T-helper 2 cell treated with Interferon-gamma antibody and Interleukin-4, amounts not matched to agents 5 μg/mL and 100 μg/mL, for 36 hours (primary cell): ENCODE measurements at places on chromosomes 11 and 22.
A peak's percentile ranks its signal among the peaks of the same experiment; 100 is the strongest.

GRCh38 chr11:61752117-61752924 is at the start of gene MYRF:
Gene MYRF (plus strand): TSS chr11:61752636. CDS start chr11:61752745, 109 bp downstream.
- DNase-seq, result peak; percentile 66

- peak; percentile 21 for DNase-seq
Measured at GRCh38 chr11:86637988-86638387, 34.4 kb downstream of the ME3 start.

DNA sequence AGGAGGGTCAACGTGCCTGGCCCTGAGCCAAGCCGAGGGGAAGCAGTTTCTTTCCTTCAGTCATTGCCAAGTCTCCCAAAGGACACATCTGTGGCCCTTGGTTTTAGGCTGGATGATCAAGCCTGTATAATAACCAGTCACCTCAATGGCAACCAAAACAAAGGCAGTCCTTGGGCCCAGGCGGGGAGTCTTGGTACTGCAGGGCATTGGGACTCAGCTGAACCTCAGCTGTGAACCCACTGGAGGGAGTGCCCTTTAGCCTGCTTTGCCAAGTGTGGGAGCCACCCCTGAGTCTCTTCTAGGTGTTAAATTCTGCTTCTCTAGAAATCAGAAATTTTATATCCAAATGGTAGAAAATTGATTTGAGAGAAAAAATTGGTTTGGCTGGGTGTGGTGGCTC is 36.9 kb downstream of the CPT1A start:
- no peak for DNase-seq

- DNase-seq, result no peak
Measured at GRCh38 chr22:26435327-26436093, 6.5 kb downstream of the ASPHD2 start.

DNA sequence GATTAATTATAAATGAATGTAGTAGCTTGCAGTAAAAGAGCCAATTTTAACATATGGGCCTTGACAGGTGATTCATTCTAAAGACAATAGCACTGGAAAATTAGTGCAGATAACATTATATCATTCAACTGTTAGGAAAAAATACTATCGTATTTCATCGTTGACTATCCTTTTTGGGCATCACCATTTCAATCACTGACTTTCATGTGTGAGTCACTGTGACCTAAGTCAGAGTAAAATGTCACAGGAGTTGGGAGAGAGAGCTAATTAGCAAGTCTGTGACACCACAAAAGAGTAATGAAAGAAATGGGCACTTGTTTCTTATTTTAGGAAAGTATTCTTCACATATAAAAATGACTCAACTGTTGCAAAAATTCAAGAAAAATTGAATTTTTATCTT is 253.8 kb upstream of the CNTN5 start:
- no peak for DNase-seq

GRCh38 chr11:17915500-17916143 is 97.2 kb downstream of the SERGEF start:
- peak; percentile 7 for DNase-seq

DNA sequence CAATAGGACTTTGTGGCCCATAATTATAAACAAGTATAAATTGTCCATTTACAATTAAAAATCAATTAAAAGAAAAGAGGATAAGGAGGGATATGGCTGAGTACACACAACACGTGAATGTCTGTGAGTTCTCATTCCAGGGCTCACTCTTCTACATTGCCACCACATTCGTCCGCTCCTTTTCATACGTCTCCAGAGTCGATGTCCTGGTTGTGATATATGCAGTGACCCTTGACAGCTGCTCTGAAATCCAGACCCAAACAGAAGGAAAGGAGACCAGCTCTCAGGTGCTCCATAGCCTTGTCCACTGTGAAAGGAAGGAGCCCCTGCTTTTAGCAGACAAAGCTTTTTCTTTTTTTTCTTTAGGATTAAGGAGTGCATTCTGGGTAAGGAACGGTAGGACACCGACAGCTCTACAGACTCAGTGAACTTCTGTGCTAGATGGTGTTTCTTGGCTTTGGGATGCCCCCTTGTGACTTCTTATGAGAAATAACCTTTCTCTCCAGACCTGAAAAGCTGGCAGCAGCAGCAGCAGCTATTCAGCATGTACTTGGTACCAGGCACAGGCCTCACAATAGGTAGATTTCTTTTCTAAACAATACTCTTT is 19.7 kb upstream of the DNAJB13 start:
- no peak for DNase-seq

GRCh38 chr11:72673943-72674828 is at the start of gene PDE2A:
Gene PDE2A (minus strand): TSS chr11:72674422. CDS start chr11:72674207, 215 bp downstream.
- no peak for DNase-seq

- no peak for DNase-seq
Measured at GRCh38 chr11:68961245-68961644, 19.5 kb downstream of the MRGPRD start.

- DNase-seq, result no peak
Measured at GRCh38 chr11:117702946-117703598, 93.9 kb downstream of the DSCAML1 start.

- peak; percentile 61 for DNase-seq
Measured at GRCh38 chr11:117843666-117844484, 19.3 kb upstream of the FXYD2 start.

GRCh38 chr11:113375402-113375801 is 12.2 kb upstream of the ANKK1 start:
- DNase-seq, result no peak

DNA sequence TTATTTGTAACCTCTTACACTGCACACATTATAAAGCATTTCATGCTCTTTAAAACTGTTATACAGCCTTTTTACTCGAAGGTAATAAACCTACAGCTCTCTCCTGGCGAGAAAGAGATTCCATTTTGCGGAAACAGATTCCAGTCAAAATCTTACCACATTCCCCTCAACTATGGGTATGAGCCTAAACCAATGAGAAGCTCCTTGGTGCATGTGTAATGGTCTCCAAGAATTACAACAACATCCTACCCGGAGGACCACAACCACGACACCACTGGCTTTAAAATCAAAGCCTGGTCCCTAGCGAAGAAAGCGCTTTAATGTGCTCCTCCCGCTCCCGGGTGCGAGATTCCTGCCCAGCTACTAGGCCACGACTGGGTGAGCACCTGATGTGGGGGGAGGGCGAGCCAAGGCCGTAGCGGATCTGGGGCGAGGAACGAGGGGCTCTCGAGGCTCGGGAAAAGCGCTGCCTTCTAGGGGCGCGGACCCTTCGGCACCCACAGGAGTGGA is 821 bp downstream of the CELF1 start:
- DNase-seq, result no peak

DNA sequence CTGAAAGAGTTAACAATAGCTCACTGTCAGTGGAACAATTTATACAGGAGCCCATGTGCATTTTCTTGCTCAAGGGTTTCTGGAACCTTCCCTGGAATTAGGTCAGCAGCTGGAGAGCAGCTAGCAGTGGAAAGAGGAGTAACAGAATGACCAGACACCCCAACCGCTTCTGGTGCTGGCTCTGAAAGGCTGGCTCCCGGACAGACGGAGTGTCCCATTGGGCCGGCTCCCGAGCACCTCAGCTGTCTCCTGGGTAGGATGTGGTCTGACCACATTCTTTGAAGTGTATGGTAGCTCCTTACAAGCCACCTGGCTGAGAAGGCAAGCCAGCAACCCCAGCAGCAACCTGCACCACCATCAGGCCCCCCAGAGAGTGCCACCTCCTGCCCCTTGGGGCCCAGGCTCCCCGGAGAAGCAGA is 44.7 kb downstream of the ABTB2 start:
- no peak for DNase-seq

- no peak for DNase-seq
Measured at GRCh38 chr22:50605613-50606074, 5.1 kb downstream of the MAPK8IP2 start.

DNA sequence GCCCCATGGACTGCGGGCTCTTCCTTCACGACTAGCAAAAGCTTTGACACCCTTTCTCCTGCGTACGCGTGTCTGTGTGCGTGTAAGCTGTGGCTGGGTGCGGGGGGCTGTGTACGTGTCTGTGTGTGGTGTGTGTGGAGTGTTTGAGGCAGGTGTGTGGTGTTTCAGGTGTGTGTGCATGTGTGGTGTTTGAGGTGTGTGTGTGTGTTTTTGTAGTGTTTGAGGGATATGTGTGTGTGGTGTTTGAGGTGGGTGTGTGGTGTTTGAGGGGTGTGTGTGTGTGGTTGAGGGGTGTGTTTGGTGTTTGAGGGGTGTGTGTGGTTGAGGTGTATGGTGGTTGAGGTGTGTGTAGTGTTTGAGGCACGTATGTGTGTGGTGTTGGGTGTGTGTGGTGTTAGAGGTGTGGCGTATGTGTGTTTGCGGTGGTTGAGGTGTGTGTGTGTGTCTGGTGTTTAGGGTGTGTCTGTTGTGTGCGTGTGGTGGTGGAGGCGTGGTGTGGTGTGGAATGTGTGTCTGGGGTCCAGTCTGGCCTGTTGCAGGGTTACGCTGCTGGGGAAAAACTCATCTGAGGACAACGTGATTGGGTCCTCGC is 687 bp upstream of the ARSA start:
- DNase-seq, result no peak

DNA sequence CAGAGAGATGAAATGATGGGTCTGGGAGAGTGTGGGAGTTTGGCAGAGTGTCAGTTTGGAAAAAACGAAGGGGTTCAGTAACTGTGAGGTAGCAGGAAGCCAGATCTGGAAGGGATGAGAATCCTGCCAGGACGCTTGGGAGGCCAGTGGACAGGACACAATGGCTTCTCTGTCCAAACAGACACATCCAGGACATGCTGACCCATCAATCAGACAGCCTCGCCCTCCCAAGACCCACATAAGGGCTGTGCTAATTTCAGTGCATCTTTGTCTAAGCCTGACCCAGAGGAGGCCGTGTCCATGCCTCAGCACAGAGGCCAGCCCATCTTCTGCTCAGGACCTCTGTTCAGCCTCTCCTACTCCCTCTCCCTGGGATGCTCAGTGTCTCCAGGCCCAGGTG is 576.5 kb upstream of the B3GAT1 start:
- DNase-seq, result no peak

GRCh38 chr11:120718171-120718570 is 206.6 kb downstream of the GRIK4 start:
- DNase-seq, result no peak

DNA sequence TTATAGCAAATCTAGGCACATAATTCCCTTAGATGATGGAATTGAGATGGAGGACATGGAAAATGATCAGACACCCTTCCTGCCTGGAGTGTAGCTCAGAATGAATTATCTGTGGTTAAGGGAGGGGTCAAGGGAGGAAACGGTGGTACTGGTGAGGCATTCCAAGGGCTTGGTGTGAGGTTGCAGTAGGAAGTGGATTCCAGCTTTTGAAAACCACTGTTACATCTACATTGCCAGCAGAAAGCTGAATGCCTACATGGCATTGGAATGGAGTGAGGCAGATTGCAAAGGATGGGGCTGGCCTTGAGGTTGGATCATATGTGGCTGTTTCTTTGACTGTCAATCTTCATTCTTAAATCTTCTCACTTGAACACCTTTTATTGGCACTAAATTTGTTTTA is 684.4 kb downstream of the NTM start:
- no peak for DNase-seq

DNA sequence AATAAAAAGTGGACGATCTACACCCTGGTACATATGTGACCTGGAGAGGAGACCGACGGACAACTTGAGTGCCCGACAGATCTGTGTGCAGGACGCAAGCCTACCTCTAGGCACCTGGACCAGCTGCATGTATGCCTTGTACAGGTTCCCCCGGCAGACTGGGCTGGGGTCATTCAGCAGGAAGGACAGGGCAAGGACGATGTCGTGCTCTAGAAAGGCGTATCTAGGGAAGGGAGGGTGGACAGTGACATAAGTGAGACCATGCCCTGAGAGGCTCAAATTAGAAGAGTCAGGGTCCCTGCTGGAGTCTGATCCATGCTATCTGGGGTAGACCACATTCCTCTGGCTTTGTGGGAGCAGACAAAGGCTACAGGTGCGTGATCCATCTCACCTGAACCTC is 7.9 kb downstream of the RSPH14 start:
- DNase-seq, result no peak

GRCh38 chr11:126863294-126863997 is 137.1 kb downstream of the KIRREL3 start:
- DNase-seq, result no peak

- DNase-seq, result no peak
Measured at GRCh38 chr11:67776852-67777520, 102.6 kb upstream of the ALDH3B2 start.

DNA sequence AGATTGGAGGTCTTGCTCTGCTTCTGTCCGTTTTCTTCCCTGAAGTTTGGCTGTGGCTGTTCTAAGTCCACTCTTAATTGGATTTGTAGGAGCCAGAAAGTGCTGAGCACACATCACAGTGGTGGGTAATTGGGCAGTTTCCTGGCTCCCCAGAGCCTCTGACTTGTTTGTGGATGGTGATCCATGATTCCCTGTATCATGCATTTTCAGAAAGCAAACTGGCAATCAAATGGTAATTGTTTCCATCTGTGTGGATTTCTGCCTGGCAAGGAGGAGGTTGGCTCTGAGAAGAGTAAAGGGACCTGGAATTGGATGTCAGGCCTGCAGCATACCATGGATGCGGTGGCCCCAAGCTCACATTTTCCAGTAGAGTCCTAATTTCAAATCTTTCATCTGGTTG is 49.5 kb downstream of the PPFIBP2 start:
- DNase-seq, result no peak

DNA sequence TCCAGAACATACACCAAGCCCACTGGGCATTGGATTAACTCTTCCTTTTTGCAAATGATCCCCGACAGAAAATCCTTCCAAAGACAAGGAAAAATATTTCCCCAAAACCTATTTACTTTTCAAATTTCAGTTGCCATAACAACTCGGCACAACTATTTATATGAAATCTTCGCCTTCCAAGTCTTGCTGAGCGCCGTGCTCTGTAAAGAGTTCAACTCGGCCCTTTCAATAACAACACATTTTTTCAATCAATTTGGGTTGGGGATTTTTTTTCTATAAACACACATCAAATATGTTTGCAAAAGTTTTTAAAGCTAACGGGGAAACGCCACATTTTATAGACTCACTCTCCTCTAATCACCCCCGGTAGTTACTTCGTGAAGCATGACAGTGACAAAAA is 333.8 kb downstream of the MN1 start:
- no peak for DNase-seq

GRCh38 chr11:132579634-132580327 is 952.5 kb downstream of the OPCML start:
- DNase-seq, result no peak

- DNase-seq, result peak; percentile 47
Measured at GRCh38 chr11:62394825-62395538, 23.9 kb upstream of the SCGB1A1 start.

DNA sequence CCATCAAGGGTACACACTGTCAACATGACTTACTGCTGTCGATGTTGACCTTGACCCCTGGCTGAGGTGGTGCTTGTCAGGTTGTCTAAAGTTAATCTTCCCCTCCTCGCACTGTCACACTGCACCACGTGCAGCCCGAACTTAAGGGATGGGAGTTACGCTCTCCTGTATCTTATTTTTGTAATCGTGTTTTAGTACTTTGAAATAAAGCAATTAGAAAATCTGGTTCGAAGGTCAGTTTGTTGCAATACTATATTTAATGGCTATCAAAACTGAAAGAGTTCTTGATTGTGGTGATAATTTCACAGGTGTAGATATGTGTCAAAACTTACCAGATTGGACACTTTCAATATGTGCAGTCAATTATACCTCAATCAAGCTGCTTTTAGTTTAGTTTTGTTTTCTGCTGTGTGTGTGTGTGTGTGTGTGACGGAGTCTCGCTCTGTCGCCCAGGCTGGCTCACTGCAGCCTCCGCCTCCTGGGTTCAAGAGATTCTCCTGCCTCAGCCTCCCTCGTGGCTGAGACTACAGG is 10.7 kb upstream of the ST14 start:
- DNase-seq, result no peak

GRCh38 chr11:122077459-122077858 is 38.6 kb downstream of the BLID start:
- no peak for DNase-seq
